ENCODE measurements at places on chromosomes 3 and 15.
A peak's percentile ranks its signal among the peaks of the same experiment; 100 is the strongest.

GRCh38 chr3:30081904-30082303 lies 524.5 kb upstream of the TGFBR2 start:
- no peak for DNase-seq

DNA sequence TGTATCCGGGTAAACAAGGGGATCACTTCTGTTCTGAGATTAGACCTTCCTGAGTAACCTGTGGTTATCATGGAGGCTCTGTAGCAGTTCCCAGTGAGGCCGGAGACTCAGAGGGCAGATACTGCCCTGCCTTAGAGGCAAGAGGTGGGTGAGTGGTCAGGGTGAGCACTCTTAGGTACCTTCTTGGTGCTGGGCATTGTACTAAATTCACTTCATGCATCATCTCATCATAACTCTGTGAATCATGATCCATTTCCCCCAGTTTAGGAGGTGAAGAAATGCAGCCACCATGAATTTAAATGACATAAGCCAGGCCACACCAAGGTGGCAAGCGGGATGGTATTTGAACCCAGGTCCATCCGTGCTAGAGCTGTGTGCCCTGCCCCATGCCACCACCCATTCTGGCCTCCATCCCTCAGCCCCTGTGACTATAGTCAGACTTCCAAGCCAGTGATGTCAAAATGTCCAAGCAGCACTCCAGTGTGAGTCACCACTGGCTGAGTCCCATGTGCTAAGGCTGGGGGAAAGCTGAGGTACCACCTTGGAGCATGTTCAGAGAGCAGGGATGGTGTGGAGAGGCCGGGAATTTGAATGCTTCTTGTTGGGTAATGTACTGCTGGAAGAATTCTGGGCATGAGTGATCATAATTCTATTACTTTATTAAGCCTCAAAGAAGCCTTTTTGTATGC lies 88.8 kb downstream of the EPHB1 start:
- no peak for DNase-seq

DNA sequence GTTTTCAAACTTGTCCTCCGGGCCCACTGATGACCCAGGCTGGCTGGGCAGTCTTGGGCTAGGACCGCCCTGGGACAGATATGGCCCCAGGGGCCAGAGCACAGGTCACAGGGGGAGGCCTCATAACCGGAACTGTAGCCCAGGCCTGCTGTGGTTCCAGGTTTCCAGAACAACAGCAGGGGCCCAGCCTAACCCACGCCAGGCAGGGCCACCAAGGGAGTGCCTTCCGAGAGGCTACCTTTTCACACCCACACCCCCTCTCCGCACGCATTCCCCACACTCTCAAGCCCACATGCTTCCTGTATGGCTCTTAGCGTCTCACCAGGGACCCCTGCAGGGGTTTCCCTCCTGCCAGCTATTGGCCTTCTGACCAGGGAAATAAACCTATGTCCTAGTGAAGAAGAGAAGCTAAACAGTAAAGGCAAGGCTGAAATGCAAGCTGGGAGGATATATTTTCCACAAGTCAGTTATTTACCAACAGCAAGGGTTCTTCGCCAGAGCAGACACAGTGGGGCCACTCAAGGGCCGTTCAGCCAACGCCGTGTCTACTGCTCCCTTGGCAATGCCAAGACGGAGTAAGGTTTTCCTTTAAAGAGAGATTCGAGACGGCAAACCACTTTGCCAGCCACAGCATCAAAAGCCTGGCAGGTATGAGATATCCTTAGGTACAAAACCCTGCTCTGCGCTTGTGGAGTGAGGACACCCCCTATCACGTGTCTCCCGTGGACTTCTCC lies 135.1 kb downstream of the ATP10A start:
- DNase-seq, result no peak

GRCh38 chr15:41888662-41889253 lies 5.1 kb downstream of the SPTBN5 start:
- no peak for DNase-seq

- no peak for DNase-seq
These were observed at the start of gene LSAMP for GRCh38 chr3:116445311-116445841. LSAMP (minus strand) TSS chr3:116445487.

DNA sequence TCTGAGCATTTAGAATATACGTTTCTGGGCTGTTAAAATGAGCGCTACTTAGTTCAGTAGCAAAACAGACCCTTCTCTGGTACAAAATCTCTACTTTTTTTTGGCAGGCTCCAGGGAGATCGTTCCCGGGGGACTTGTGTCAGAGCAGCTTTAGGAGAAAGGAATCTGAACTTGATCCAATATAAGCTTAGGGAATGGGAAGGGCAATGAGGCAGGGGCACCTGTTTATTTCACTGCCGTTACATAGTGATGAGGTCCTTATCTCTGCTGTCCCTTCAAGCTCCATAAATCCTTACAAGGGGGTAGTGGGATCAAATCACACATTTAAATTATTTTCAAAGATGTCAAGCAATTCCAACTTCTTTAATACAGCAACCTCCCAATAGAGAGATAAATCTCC lies 128.7 kb upstream of the BNIP2 start:
- peak; percentile 21 for DNase-seq

- no peak for DNase-seq
These were observed 62.4 kb downstream of the RAD18 start for GRCh38 chr3:8900869-8901268.

DNA sequence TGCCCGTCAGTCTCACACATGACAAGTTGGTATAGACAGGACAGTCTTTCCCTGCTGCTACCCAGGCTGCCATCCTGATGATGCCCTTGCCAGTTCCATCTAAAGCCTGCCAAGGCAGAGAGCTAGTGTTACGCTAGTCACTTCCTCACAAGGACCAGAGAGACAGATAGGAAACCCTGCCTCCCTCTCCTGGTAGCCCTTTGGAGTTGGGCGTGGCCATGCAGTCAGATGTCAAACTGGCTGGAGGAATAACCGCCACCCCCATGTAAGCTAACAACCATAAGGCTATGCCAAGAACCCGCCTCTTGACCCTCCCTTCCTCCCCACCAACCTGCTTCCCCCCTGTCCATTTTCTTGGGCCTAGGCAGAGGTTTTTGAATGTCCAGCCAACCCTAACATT lies 2.8 kb downstream of the TMEM115 start:
- no peak for DNase-seq

- no peak for DNase-seq
These were observed 1227.6 kb upstream of the EPHA6 start for GRCh38 chr3:95586754-95587153.

- DNase-seq, result no peak
These were observed 360.7 kb downstream of the NSUN3 start for GRCh38 chr3:94423578-94423977.

- no peak for DNase-seq
These were observed 13.5 kb downstream of the KBTBD8 start for GRCh38 chr3:67011414-67012131.

DNA sequence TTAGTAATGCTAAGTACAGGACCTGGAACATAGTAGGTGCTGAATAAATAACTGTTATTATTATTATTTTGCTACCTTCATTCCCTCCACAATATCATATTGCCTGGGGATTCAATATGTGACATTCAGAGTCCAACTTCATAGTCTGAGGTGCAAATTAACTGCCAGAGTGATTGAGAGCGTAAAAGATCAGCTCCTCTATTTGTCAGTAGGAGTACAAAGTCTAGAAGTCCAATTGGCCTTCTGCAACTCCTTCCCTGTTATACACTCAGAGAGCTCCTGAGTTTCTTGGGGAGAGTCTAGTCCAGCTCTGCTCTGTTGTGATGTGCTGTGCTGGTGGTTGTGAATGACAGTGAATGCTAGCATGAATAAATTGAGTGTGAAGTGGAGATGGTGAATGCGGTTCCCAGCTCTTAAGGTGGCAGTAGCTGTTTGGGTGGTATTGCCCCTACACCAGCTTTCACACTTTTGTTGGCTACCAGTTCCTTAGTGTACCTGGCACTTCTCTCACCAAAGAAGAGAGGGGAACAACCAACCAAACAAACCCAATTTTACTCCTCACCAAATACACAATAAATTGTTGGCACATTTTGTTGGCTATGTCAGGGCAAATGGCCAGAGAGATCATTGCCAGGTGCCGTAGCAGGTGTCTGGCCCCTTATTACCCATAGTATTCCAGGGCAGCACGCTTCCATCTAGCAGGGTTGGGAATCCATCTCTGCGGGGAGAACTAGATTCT lies 270.1 kb upstream of the TBL1XR1 start:
- no peak for DNase-seq

DNA sequence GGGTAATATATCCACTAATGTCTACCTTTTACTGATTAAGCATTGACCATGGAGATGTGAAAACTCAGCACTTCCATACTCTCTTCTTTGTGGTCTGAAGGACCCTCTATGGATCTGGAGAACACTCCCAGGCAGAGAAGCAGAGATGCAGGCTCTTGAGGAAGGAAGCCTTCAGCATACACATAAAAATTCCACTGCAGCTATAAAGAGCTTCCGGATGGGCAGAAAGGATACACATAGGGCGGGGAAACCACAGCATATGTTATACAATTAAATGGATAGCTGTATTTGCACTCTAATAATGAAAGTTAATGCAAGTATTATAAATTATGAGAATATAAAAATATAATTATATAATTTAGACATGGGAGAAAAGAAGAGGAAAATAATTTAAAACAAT lies 1258.2 kb upstream of the ALCAM start:
- no peak for DNase-seq

GRCh38 chr3:24128199-24129005 lies 183.3 kb downstream of the NR1D2 start:
- DNase-seq, result no peak

DNA sequence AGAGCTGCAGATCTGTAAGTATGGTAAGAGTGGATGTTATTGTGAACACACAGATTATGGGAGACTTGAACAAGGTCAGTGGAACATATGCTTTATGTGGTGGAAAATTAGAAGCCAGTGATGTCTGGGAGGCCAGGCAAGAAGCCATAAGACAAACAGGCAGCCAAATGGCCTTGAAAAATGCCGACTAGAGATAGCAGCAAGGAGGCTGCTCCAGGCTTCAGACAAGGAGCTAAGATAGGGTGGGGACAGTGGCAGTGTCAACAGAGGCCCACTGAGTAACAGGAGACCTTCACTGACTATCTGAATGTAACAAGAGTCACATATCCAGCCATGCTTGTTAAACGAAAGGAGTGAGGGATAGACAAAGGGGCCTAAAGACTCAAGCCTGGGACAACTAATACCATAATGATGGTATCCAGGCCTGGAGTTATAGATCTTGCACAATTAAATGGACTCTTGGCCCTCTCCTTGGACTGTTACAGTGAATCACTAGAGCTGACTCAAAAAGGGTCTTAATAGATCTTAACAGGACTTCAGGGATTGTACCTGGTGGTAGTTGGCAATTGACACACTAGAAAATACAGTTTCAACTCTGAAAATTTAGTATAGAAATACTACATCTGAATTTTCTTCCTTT lies 50.6 kb downstream of the CFAP20DC start:
- DNase-seq, result no peak

DNA sequence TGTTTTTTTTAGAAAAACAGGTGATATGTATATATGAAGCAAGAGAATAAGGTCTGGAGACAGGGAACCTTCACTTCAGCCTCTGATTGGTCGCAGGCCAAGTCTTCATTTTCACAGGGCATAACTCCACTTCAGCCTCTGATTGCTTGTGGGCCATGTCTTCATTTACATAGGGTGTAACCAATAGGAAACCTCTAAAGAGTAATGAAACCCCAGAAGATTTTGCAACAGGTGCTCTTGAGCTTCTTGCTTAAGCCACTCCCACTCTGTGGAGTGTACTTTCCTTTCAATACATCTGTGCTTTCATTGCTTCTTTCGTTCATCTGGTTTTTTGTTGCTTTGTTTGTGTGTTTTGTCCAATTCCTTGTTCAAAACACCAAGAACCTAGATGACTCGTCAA lies 22.6 kb upstream of the SCG3 start:
- peak; percentile 9 for DNase-seq

DNA sequence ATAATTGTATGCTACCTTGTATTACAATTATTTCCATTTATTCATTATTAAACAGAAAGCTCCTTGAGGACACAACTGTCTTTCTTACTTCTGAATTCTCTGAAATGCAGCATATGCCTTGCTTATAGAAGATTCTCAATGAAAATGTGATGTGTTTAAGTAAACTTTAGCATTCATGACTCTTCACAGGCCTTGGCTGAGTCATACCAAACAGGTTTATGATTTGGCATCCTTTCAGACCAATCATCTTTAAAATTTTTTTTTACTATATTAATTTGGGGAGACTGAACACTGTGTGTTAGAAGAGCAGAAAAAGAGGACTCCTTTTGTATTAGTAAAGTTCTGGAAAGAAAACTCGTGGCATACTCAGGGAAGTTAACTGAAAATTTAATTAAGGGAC lies 6.4 kb upstream of the GALK2 start:
- DNase-seq, result no peak

DNA sequence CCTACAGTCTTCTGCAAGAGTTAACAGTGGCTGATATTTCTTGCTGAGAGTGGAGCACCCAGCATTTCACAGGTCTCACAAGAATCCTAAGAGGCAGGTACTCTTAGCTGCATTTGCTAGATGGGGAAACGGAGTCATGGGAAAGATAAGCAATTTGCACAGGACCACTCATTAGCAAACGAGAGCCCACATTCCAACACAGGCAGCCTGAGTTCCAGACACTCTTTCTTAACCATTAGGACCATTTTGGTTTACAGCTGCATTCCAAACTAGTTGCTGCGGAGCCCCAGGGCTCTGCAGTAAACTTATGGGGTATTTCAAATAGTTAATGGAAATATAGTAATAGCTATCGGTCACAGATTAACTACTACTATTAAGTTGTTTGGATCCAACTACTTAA lies 42.5 kb downstream of the LYZL4 start:
- DNase-seq, result no peak

- DNase-seq, result peak; percentile 60
These were observed 49.9 kb upstream of the BLM start for GRCh38 chr15:90667073-90667754.

- peak; percentile 69 for DNase-seq
These were observed 1.1 kb downstream of the NPTN start for GRCh38 chr15:73631915-73632669.

GRCh38 chr3:134211797-134212196 lies 38.9 kb downstream of the RYK start:
- peak; percentile 63 for DNase-seq

DNA sequence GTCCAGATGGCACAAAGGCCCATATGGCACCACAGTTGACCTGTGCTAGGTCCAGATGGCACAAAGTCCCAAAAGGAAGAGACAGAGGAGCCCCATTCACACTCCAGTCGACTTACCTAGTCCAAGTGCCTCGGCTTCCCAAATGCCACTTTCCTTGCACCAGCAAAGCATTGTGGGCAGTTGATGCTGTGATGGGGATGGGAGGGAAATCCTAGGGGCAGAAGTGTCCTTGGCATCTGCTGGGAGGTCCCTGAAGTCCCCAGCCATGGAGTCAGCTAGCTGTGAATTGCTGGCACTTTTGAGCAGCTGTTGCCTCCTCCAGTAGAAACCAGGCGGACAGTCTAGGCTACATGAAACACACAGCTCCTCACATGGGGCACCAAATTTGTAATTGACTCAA lies 60.3 kb upstream of the SIAH2 start:
- DNase-seq, result peak; percentile 46
